Renal cortex interstitium (tissue), 15 donors: ENCODE measurements at places on chromosomes 6 and 20. TPM values are rescaled to one million over a fixed set of nuclear protein-coding genes. Genes with fewer than 3 reads are reported as not detected.

DNA sequence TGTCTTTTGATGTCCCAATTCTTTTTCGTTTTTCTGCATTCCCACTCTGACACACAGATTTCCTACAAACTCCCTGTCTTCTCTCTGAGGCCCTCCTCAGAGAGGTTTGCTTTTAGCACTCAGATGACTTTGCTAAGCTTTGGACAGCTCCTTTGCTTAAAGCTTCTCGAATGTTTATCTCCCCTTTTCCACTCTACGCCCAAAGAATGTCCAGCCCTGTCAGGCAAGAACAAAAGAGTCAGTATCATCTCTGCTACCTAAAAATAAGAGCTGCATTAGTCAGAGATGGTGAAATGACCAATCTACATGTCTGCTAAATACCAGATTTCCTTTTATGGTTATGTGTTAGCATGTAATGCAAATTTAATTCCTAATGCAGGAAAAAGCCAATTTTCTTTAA is 56.8 kb downstream of the PREP start:
- no peak for DNase-seq

DNA sequence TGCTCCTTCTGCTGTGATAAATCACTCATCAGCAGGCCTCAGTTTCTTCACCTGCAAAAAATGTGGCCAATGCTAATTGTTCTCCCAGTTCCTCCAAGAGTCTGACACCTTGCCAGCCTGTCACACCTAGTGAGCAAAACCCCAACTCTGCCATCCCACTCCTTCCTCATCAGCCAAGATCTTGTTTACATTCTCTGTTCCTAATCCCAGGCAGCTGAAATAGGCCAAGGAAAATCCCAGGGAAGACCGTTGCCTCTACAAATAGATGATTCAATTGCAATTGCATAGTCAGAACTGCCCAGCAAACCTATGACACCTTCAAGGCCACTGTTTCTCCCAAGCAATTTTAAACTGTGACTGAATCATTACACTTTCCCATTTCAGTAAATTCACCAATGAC is 78.7 kb downstream of the GMDS start:
- DNase-seq = no peak

TTK gene
- polyA plus RNA-seq = 30.6 TPM

- peak; percentile 90 for DNase-seq
Measured at GRCh38 chr6:96521644-96522464, at the start of gene UFL1. UFL1 (plus strand) TSS chr6:96521806; CDS start chr6:96521874, 68 bp downstream.

- DNase-seq = peak; percentile 68
Measured at GRCh38 chr6:36851149-36851614, 11.9 kb upstream of the CPNE5 start.

DNA sequence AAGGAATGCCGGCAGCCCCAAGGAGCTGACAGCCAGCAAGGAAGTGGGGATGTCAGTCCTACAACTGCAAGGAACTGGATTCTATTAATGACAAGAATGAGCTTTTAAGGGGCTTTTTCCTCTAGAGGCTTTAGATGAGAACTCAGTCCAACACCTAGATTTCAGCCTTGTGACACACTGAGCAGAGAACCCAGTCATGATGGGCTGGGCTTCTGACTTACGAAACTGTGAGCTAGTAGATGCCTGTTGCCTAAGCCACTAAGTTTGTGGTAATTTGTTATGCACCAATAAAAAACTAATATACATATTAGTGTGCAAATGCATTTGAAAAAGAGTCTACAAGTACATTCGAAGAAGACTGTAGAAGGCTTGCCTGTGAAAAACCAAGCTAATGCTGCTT is 263.3 kb downstream of the SOX4 start:
- no peak for DNase-seq

DNA sequence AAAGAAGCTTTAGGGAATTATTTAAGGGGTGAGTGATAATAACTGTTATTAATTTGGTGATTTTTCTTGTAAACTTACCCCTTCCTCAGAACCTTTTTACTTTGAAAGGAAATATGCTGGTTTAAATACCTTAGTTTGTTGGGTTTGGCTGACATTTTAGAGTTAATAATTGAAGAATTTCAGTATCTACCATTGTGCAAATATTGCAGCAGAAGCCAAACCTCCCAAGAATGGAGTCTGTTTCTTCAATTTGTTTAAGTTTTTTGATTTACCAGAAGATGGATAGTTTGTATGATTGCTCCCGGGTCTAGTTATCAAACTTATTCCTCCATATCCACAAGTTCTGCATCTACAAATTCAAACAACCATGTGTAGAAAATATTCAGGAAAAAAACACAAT is 77.1 kb downstream of the ATRN start:
- no peak for DNase-seq

PGM3 gene
- polyA plus RNA-seq = 41.1 TPM

DNA sequence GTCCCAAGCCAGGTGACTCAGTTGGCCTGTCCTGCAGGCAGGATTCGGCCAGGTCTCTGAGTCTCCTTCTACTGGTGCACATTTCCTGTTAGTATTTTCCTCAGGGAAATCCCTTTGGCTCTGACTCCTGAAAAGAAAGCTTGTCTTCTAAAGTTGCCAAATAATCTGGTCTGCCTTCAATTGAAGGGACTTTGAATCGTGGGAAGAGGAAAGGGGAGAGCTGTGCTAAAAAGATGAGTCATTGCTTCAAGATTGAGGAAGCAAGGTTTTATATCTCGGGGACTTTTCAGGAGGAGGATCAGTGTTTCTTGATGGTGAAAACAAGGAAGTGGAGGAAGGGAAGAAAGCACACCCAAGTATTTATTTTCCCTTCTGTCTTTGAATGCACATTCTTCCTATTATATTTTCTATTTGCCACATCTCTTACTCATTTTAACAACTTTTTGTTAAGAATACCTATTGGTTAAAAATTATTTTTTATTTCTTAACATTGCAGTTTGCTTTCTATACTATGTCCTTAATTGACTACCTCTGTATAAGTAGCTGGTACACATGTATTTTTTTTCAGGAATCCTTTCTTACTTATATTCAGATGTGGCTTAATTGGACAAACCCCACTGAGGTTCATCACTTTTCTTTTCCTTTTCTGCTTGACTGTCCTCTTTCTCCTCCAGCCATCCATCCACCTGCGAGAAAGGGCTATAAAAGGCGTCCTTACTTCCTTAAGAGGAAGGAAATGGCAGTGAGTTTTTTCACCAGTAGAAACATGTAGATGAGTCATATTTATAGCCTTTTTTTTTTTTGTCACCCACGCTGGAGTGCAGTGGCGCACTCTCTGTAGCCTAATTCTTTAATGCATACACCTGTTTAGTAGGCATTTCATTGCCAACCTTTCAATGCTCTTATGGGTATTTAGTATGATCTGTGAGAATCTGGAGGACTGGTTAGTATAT is 15.0 kb upstream of the IFNGR1 start:
- no peak for DNase-seq

DNA sequence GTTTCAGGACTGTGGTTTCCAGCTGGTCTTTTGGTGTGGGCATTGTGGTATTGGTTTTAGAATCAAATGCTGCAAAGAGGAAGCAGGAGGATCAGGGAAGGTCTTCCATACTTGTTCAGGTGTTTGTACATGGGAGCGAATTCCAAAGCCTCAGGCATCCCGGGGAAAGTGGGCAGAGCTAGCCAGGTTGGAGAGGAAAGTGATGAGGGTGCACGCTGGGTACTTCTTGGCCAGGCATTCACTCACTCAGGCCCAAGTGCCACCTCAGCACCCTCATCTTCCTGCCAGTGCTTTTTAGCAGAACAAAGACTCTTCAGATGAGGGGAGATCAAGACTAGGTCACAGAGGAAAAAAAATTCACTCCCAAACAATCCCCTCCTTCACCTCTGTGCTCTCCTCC is 241.1 kb upstream of the TBX18 start:
- DNase-seq = no peak

DNA sequence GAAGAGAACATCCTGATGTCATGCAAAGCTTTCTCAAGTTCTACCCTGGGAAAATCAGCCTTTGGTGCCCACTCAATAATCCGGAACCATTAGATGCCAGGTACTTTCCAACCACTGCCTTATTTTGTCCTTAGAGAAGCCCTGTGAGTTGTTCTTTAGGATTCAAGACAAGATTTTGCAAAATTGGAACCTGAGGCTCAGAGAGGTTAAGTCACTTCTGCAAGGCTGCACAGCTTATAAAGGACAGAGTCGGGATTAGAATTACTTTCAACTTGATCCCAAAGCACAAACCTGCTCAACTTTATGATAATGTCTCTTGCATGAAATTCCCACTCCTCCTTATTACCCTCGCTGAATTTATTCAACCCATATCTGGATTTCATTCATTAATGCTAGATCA is 287.2 kb downstream of the PTPRT start:
- DNase-seq = no peak

- no peak for DNase-seq
Measured at GRCh38 chr6:135525594-135525993, 28.1 kb upstream of the AHI1 start.

BTNL2 gene
- 1.3 TPM for polyA plus RNA-seq

GRCh38 chr20:37327748-37328147 is 18.2 kb upstream of the SRC start:
- DNase-seq = no peak

- no peak for DNase-seq
Measured at GRCh38 chr6:903761-904160, 210.8 kb upstream of the EXOC2 start.

DNA sequence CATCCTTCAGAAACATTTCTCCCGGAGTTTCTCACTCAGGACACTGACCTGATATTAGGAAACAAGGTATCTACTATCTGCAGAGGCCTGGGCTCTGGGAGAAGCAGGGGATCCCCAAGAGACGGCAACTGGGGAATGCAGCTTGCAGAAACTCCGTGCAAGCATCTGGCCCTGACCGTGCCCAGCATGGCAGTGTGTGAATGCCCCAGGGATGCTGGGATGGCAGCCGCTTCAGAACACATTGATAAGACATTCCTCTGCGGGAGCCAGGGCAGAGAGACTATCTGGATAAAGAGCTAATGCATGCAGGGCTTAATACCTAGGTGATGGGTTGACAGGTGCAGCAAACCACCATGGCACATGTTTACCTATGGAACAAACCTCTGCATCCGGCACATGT is 55.4 kb downstream of the NFATC2 start:
- no peak for DNase-seq

VWA7 gene
- polyA plus RNA-seq = 7.3 TPM

DNA sequence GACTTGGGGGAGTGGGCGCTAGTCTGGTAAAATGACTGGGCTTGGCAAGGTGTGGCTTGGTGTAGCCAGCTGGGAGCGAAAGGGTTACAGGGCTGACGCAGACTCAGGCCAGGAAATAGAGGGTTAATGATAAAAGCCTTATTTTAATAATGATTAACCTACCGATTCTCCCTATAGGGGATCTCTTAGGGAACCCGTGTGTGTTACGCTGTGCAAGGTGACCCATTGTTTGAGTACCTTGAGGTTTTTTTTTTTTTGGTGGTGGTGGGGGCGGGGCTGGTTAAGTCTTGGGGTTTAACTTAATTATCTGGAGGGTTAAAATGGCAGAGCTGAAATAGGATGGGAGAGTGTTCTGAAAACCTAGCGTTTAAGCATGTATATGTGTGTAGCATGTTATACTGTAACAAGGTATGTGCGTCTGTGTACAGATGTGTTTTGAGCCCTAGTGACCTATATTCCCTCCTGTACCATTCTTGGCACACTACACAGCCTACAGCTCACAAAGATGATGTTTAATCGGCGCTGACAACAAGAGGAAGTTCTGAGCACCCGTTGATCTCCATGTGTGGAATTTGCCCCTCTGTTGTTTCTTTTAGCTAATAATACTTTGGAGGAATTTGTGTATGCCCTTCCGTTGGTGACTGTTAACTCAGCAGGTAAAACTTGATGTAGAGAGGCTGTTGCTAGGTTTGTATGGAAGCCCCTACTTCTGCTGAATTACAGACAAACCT is 1.3 kb downstream of the CARMIL1 start:
- DNase-seq = no peak

ROMO1 gene
- 89.0 TPM for polyA plus RNA-seq

GABRR1 gene
- polyA plus RNA-seq = 2.1 TPM

DNA sequence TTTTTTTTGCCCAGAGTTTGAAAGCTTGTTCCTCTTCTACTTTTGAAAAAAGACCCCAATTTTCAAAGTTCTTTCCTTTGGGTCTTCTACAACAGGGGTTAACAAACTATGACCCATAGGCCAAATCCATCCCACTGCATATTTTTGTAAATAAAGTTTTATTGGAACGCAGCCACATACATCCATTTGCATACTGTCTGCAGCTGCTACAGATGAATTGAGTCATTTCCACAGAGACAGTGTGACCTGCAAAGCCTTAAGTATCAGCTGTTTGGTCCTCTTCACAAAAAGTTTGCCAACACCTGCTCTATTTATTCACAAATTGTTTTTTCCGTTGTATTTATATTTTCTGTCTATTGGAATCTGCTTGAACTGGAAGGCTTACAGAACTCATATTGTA is 189.2 kb downstream of the TBC1D7 start:
- DNase-seq = no peak

DNA sequence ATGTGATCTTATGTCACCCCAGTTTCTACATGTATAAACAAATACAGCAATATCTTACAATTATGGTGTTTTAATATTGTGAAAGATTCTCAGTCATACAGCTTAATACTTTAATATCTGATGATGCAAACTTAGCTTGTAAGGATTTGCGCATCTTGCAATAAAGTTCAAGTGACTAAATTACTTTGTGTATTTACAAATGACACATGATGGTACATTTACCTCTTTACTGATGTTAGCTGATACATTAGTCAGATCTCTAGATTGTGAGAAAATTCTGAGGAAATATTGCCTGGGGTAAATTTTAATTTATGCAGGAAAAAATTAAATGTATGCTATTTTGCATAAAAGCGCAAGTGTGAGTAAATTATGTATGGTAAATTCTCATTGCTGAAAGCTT is 418.8 kb upstream of the MMS22L start:
- no peak for DNase-seq
